ENCODE measurements at places on chromosomes 1 and 21.

GRCh38 chr1:145975216-145975615, 10.7 kb downstream of the POLR3GL start:
- no peak for DNase-seq

- no peak for DNase-seq
Observed at GRCh38 chr1:87148661-87149060, 180.0 kb upstream of the LMO4 start.

- no peak for DNase-seq
Observed at GRCh38 chr1:206062464-206062863, 9.5 kb downstream of the RHEX start.

GRCh38 chr1:235875036-235875597, 8.4 kb upstream of the LYST start:
- no peak for DNase-seq

GRCh38 chr1:157944663-157945280, 48.7 kb upstream of the KIRREL1 start:
- DNase-seq, result no peak
